Activated CD4-positive, alpha-beta T cell treated with anti-CD3 and anti-CD28 coated beads for 1 hour (primary cell): ENCODE measurements at places on chromosomes 7 and 10.

DNA sequence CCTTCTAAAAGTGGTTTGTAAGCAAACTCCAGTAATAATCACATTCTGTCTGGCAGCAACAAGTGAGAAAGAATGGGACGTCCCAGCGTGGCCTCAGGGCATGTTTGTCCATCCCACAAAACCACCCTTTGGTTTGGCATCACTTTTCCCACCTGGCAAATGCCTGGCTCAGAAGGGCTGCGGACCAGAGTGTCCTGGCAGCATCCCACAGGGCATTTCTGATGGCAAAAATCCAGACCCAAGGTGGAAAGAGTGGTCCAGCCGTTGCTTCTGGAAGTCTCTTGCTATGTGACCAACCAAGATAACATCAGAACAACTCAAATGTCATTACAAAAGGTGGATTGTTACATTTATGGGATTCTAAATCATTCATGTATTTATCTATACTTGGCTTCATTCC, 174.4 kb downstream of the CREB5 start:
- no peak for DNase-seq

DNA sequence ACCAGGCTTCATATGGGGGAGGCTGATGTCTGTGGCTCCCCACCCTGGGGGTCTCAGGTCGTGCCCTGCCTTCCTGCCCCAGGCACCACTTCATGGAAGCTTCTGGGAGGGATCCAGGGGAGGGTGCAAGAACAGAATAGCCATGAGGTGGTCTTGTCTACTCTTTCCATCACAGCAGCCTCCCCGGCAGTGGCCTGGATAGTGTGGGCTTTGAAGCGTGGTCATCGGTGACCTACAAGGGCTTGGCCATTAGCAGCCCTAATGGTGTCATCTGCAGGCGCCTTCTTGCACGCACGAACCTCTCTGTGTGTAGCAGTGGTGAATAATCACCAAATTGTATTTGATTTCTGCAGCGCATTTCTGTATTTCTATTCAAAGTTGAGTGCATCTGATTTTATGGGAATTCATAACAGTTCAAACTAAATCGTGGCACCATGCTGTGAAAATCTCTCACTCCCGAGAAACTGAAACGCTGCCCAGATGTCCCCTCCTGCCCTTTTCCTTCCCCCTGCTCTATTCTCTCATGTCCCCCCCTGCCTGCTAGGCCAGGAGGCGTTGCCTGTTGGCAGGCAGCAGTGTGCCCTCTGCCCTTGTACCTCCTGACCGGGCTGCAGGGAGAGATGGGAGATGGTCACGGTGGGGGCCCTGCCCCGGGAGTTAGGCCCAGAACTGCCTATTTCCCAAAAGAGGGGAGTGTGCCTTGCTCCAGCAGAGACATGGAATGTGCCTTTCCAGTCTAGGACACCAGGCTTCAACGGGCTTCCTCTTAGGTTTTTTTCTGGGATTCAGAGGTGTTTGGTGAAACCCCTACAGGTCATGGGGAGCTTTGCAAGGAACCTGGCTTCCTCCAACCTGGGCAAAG, 34.8 kb downstream of the CDH23 start:
- DNase-seq: no peak

DNA sequence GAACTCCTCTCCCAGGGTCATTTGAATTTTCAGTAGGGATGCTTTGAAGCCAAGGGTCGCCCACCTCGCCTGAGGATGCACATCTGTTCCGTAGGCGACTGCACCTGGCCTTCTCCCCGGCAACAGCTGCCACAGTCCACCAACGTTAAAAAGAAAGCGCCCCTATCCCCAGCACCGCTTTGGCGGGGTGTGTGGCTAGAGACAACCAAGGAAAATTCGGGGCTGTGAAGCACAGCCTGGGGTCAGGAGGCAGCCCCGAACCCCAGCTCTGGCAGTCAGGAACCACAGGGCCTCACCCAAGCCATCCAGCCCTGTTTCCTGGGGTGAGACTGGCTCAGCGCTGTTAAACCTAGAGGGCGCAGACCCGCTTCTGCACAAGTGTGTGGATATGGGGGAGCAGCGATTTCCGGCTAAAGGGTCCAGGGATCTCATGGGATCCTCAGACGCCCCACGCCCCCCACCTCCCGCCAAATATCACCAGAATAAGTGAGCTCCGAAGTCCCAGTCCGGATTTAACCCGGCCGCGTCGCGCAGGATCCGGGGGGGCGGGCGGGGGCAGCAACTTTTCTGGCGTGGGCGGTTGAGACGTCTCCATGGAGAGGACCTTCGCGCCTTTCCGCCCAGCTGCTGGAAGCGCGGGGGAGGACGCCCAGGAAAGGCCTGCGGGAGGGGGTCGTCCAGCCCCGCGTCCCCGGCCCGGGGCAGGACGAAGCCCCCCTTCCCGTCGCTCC, 822 bp downstream of the ZC3HAV1L start:
- no peak for DNase-seq

GRCh38 chr10:127894146-127894545, 1.4 kb upstream of the CLRN3 start:
- DNase-seq: no peak

DNA sequence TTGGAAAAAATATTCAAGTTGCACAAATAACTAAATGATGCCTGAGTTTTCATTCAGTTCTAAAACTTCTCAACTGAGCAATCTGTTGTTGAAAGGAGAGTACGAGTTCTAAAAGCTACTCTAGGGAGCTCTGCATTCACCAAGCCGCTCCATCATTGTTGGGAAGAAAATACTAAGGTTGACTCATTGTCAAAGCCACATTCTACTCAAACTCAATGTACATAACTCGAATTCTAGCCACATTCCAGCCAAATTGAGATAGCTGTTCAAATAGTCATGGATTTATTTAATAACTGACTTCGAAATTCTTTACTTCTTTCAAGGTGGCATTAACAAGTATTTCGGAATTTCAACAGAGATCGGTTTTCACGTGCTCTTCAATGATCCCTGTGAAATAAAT, 63.4 kb downstream of the KIAA1217 start:
- no peak for DNase-seq

- DNase-seq: no peak
Observed at GRCh38 chr7:87111877-87112276, 40.4 kb upstream of the DMTF1 start.

- no peak for DNase-seq
Observed at GRCh38 chr7:8751557-8752231, 318.3 kb downstream of the NXPH1 start.

GRCh38 chr7:84271543-84271942, 77.0 kb upstream of the SEMA3A start:
- no peak for DNase-seq

DNA sequence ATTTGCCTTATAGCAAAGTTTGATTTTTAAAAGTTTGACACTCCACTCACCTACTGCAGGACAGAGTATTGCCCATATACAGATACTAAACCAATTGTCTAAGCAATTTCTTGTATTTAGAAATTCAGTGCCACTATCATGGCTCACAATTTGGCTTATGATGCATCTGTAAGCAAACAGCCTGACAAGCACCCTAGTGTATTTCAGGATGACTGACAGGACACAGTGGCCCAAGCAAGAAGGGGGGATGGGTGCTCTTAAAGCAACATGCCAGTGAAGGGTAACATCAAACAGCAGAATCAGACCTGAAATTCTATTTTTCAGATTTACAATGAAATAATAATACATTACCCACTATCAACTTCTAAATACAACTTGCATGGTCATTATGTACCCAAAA, 30.5 kb downstream of the CTNNA3 start:
- DNase-seq: no peak

DNA sequence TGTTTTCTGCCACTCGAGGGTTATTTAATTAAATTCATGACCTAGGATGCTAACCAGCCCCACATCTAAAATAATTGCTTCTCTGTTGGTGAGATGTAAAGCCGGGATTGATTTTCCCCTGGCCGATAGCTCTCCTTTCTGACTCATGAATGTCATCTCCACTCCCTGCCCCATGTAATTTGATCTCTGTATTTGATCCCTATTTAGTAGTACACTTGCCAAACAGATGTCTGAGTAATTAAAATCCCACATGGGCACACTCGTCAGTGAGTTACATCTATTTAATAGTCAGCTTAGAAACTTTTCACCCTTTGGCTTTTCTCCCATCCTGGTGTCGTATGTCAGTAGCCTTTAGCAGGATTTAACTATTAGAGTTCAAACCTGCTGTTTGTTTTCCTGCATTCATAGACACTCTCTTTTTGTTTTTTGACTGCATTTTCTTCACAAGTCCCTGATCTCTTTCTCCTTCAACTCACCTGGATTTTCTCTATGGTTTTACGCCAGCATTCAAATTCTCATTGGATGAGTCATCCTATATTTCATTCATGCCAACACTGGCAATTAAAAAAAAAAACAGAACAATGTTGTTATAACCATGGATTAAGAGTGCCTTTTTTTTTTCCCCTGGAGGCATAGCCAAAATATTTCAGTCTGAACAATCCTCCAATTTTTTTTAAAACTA, 82.7 kb downstream of the SPAG6 start:
- no peak for DNase-seq

DNA sequence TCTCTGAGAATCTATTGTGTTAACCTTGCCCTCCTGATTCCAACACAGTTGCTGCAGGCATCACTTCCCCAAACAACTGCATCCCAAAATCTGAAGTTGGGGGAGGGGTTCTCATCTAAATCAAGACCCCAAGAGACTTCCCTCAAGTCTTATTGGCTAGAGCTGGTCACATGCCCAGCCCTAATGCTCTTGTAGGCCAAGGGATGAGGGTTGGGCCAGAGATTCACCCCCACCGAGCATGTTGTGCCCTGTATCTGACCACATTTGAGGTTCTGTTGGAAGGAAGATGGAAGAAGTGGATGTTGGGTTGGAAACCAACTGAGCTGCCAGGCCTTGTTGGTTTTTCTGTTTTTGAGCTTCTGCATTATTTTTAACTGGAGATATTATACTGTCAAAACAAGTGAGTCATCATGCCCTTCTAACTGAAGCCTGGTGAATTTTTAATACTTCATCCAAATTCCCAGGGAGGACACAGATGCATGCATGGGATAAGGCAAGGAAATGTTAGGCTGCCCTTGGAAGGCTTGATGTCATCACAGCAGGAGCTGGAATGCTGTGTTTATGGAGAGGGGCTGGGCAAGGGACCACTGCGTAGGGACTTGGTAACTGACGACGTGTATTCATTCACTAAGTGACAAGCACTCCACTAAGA, 68.6 kb upstream of the CACUL1 start:
- no peak for DNase-seq

- DNase-seq: no peak
Observed at GRCh38 chr7:90876701-90877100, 280.6 kb downstream of the CDK14 start.

GRCh38 chr10:43961523-43962345, 313.1 kb upstream of the ZNF32 start:
- no peak for DNase-seq

DNA sequence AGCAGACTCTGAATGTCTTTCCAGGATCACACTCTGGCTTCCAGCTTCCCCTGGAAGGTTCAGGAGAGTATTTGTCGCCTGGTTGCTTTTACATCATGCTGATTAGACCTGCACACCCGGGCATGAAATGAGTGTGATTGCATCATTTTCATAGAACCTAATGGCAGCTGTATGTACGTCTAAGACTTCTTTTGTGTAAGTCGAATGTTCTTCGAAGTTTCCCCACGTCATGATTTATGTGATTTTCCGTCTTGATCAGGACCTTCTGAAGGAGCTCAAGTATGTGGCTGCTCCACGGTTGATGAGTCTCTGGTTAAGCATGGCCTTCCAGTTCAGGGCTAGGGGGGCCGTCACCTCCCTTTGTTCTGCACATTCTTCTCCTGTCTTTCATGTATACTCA, 4.5 kb downstream of the EIF4H start:
- no peak for DNase-seq

DNA sequence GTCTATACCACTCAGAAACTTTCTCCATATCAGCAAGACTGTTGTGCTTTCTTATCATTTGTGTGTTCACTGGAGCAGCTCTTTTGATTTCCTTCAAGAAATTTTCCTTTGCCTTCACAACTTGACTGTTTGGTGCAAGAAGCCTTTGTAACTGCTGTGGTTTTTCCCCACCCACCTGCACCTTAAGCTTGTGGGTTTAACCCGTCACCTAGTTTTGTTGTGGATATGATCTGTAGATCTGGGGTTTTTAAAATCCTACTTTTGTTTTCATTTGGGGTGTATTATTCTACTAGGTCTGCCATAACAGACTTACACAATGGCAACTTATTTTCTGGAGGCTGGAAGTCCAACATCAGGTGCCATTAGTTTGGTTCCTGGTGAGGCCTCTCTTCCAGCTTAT, 30.5 kb upstream of the CHST3 start:
- DNase-seq: no peak

DNA sequence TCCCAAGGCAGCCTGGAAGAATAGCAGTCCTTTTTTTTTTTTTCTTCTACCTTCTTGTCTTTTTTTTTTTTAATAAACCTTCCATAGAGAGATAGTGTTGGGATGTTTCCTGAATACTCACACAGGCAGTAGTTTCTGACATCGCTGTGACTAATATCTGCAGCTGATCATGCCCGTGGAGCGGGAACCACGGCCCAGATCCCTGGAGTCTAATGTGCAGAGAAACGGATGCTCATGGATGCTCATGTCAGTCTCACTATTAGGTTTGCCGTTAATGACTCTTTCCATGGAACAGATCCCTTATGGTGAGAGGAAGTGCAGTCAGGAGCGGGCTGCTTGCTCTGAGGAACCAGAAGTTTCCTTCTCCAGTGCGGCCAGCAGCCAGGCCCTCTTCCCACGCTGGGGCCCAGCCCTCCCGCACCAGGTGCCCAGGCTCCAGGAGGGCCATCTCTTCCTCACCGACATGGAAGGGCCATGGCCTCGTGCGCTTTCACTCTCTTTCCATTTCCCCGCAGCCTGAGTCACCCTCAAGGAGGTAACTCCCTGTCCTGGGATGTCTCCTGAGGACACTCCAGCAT, 132.5 kb downstream of the WDR37 start:
- DNase-seq: no peak

DNA sequence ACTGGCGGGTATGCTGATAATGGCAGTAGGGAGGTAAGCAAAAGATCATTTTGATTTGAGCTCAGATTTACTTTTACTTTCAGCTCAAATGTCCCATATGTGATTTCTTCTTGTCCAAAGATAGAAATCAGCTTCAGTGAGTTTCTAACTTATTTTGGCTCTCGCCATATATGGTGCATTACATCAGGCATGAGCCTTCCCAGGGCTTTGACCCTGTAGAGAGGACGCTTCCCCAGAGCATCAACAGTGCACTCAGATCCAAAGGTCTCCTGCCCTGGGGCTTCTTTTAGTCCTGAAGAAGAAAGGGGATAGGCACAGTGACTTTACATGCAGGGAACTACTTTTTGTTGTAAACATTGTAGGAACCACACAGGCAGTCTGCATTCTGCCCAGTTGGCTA, 128.6 kb upstream of the PDLIM1 start:
- DNase-seq: no peak

DNA sequence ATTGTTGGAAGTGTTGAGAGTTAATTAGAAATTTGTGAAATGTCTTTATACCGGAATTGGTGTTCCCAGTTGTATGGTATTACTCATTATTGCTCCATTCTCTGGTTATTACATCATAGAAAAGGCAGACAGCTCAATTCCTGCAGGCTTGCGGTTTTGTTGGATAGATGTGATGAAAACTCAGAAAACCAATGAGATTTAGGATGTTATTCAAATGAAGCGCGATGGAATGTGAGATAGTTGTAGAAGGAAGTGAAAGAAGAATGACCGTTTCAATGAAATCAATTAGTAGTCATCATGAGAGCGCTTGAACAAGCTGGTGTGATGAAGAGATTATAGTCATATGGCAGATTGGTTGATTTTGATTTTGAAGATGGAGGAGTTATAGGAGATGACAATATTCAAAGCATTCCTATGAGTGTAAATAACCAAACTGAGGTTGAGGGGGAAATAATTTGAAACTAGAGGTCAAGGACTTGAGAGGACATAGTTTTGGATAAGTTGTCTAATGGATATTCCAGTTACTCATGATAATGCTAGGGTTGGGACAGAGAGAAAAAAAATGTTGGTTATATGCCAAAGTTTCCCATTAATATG, 991.5 kb downstream of the NRG3 start:
- DNase-seq: no peak
